ENCODE measurements at places on chromosomes 11 and 22. TPM values are rescaled to one million over a fixed set of nuclear protein-coding genes. Genes with fewer than 3 reads are reported as not detected.

DNA sequence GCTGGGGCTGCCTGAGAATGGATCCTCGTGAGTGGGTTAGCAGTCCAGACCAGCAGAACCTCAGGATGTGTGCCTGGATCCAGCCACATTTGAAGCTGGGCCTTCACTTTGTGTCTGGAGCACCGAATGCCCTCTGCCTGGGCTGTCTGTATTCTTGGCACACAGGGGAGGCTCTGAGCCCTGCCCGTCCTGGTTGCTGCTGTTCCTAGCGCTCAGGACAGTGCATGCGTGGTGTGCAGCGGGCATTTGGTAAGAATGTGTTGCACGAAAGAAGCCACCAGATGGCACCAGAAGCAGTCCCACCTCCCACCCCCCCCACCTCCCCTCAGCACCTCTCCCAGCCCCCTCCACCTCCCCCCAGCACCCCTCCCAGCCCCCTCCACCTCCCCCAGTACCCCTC is 4.1 kb upstream of the MAPK11 start:
- peak; percentile 33 for DNase-seq

DNA sequence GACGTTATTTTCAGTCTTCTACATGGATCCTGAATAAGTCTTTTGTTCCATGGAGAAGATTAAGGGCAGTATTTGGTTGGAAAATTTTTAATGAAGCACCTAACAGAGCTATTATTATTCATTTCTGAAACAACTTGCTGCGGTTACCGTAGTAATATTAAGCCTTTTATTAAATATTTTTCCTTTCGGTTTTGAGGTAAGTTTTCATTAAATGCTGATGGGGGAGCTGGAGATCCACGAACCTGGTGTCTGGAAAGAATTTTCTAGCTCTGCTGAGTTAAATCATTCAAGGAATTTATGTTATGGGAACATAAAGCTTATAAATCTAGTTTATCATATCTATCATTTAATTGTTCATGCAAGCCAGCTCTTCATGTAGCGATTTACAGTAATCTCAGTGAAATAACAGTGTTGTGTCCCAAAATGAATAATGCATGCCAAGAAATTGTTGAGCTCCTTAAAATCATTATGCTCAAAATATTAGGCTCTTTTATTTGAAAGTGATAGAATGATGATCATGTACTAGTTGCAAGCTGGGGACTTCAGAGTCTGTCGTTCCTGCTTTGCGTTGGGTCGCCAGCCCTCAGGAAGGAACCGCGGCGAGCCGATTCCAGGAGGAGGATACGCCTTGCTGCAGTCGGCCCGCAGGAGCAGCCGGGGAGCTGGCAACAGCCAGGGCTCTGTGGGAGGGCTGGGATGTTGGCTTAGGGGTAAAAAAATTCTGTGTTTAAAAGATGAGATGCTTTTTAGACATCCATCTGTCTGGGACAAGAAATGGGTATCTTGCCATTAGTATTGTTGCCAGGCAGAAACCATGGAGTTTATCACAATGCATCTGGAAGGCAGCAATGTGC is 83.1 kb downstream of the TBC1D22A start:
- no peak for DNase-seq

DNA sequence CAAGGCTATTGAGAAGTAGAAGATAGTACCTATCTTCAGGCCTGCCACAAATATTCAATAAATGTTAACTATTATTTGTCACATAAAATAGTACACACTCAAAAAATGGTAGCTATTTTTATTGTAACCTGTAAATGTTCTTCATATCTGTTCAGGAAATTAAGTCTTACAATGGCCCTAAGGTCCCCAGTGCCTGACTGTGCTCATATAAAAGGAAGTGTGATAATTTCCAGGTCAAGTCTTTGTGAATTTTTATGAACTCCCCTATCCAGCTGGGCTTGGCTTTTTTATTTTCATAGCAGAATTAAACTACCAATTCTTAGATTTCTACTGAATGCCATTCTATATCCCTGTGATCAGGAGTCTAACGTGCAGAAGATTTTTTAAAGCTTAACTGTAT is 284.2 kb upstream of the PITPNB start:
- DNase-seq: no peak

DNA sequence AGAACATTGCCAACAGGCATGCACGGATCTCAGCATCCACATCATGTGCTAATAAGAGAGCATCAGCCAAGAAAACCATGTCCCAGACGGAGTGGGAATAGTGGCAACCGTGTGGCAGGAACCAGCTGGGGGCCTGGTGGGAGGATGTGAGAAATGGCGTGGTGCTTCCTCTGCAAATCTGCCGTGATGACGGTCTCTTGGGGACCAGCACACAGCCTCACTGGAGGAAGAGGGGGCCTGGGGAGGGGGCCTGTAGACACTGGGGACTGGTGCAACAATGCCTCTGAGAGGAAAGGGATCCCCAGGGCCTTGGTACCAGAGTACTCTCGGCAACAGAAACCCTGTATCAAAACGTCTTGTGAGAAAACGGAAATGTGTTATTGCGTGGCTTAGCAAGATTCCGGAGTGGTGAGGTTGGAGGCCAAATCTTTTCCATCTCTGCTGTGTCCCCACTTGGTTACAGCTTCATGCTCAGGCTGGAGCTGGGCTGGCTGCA is 154.3 kb upstream of the TBCEL start:
- DNase-seq: no peak

DNA sequence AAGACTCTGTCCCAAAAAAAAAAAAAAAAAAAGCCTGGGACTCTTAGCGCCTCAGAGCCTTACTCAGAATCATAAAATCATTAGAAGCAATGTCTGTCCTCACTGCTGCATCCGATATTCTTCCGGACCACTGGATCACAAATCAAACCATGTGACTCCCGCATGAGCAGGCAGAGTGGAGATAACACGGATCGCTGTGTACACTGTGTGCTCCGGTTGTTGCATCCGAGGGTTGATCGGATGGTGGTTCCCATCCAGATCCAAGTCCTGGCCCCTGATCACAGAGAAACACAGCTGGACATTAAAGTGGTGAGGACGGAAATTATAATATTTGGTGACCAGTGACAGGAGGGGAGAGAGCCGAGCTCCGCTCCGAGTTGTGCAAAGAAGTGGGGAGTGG is 9.7 kb upstream of the TXNRD2 start:
- no peak for DNase-seq

GRCh38 chr22:25672289-25673084 is 69.5 kb upstream of the MYO18B start:
- no peak for DNase-seq

GRCh38 chr11:63916837-63917691 is at the start of gene RCOR2:
TSS of gene RCOR2 (minus strand) at chr11:63917164. CDS start at chr11:63916456, 708 bp downstream.
- peak; percentile 50 for DNase-seq

DNA sequence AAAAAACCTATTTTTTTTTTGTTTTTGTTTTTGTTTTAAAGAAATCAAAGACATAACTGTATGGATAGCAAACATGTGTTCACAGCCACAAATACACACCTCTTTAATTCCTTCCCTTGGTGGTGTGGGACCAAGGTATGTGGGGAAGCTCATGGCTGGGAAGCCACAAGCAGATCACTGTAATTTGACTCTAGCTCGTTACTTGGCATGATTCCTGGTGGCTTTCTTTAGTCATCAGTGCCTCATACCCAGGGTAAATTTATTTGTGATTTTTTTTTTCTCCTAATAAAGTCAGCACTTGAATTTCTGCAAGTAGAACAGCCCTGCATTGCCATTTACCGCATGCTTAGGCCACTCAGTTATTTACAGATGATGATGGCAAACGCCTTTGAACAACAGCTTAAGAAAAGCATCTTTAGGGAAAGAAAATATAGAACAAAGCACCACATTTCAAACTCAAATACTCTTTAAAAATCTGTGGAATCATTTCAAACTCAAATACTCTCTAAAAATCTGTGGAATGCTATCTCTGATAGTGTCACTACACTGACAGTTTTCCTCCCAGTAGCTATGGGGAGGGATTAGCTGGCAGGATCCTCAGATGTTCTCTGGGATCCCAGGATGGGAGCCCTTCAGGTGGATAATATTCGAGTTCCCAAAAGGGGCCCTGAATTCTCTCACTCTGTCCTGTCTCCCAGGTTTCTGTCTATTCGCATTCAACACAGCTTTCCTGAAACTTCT is 687.2 kb downstream of the OPCML start:
- no peak for DNase-seq

DNA sequence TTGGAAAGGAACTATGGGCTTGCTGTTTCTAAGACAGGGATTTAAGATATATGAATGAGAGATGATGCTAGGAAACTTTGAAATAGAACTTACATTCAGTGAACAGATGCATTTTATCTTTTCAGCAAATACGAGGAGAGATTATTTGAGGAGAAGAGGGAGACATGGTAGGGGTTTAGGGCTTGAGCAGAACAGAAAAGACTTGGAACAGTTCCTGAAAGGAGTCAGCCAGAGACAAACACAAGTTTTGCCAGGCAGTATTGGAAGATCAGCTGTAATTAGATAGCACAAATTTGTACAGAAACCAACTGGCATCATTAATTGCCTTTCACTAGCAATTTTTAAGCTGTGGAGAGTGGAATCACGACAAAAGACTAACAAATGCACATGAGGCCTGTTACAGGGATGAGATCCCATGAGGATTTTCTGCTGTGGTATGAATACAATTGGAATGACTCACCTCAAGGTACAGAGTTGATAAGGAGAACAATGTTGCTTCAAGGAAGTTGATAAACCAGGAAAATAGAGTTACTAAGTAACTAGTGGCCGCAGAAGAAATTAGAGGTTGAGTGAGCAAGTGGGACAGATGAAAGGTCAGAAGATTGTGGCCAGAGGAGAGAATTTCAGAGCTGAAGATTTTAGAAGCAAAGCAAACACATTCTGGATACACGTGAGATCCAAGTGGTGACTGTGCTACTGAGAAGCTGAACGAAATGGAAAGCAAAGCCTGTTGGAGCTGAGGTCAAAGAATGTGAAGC is 67.9 kb downstream of the CYB5R2 start:
- no peak for DNase-seq

DNA sequence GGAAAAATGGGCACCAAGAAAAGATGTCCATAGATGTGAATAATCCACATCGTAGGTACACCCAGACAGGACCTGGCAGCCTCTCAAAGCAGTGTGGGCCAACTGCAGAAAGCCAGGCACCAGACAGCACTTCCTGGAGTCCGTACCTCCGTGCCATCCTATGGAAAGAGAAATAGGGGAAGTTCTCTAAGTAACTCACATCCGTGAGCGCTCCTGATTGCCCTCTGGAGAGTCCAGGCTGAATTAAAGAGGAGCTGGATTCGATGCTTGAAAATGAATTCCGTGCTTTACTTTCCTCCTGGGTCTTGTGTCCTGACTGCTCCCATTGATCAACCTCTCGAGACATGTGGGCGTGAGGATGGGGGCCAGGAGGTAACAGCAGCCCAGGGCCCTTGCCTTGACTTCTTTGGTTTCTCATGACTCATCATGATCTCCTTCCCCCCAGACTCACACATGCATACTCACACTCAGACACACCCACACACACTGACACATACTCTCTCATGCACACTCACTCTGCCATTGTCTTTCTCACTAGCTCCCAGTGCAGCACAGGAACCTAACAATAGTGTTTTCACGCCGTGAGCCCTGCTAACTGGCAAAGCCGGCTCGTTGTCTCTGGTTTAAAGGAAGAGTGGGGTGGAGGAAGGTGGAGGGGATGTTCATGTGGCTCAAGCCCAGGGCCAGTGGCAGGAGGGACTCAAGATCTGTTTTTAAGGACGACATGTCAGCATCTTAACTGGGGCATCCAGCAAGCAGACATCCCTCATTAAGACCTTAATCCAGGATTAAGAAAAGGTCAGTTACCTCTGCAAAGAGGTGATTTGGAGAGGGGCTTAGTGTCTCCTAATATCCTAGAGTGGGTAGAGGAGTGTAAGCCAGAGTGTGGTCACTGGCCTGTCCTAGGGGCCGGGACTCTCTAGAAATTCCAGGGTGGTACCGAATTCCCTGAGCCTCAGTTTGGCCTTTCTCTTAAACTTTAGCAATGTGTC is 104.2 kb downstream of the SCN3B start:
- no peak for DNase-seq

GRCh38 chr11:65663639-65664200 is 1.0 kb upstream of the RELA start:
- peak; percentile 33 for DNase-seq

- DNase-seq: no peak
Measured at GRCh38 chr11:36061471-36061870, 117.6 kb downstream of the LDLRAD3 start.

DNA sequence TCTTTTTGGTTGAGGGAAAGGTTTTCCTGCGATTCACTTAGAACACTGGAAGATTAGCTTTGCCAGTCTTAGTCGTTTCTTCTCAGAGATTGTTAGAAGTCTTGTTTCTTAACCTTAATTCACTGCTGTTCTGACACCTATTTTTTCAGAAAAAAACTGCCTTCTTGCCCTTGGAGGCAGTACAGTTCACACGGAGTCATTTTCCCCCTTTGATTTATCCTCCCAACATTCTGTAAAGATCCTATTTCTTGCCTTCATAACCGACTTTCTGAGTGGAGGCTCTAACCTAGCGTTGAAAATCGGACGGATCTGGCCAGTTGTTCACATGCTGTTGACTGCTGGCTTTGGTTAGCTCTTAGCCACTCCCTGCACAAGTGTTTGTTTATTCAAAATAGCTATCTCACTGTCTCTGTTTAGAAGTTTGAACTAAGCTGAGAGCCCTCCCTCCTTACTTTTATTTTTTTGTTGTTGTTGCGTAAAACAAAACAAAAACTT is 737 bp downstream of the BCL2L13 start:
- peak; percentile 28 for DNase-seq

DNA sequence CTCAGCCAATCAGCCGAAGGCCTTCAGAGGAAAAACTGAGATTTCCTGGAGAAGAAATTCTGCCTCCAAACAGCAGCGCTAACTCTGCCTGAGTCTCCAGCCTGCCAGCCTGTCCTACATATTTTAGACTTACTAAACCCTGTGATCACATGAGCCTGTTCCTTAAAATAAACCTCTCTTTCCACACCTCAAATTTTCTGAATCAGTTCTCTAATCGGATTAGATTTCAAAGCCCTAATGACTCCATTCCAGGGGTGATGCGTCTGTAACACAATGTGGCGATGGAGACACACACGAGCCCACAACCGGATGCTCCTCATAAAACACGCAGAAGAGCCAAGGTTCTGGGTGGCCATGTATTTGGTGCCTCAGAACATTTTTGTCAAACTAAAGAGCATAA is 1371.2 kb downstream of the BRD1 start:
- DNase-seq: no peak

Gene ANGPTL5
- total RNA-seq: not detected

Gene GAL
- total RNA-seq: not detected

Gene PRRG4
- not detected for total RNA-seq

Gene TMPRSS4
- total RNA-seq: 0.33 TPM

Gene NXPE1
- total RNA-seq: not detected

Gene PGA5
- not detected for total RNA-seq

Gene SDHD
- 65.5 TPM for total RNA-seq

All from CD4-positive, alpha-beta memory T cell (primary cell).